ENCODE measurements at places on chromosomes 12 and 14. TPM values are rescaled to one million over a fixed set of nuclear protein-coding genes. Genes with fewer than 3 reads are reported as not detected.

GRCh38 chr12:52988898-52989297, 17.4 kb upstream of the EIF4B start:
- no peak overlapping the region for H3K4me3 ChIP-seq
- no peaks in the 10 kb centered on the region for H3K36me3 ChIP-seq
- no peaks in the 10 kb centered on the region for H3K27me3 ChIP-seq
- DNase-seq: no peak

GRCh38 chr14:28875934-28876571, 109.5 kb downstream of the FOXG1 start:
- H3K4me3 ChIP-seq: no peak overlapping the region
- no peaks in the 10 kb centered on the region for H3K36me3 ChIP-seq
- no peak overlapping the region for H3K27ac ChIP-seq
- no peaks in the 10 kb centered on the region for H3K4me1 ChIP-seq

The ASB2 gene
- total RNA-seq: 58.6 TPM

DNA sequence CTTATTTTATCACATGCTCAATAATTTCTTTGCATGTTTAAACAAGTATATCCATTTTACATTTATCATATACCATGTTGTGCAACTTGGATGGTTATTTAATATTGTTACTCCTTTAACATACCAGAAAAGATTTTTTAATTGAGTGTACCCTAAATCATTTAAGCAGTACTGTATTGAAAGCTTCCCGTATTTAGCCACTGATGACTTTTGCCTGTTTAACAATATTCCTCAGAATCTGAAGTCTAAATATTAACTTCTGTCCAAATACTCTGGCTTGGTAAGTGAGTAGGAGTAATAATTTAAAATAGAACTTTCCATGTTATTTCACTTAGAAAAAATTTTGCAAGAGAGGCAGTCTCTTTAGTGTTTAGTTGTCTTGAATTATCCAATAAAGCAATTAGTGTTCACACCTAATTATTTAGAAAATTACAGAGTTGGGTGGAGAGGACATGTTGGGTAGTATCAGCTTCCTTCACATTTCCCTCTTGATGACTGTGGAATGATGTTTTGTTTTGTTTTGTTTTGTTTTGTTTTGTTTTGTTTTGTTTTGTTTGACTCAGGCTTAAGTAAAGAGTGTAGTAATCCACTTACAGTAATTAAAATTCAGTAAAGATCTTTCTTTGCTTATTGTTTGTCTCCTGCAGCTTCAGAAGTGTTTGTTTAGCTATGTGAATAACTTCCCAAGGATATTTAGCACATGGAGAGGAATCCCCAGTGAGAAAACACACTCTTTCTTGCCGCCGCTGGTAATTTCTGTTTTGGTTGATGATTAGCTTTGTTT, 59.5 kb downstream of the DAAM1 start:
- H3K27ac ChIP-seq: peak overlapping the region; percentile 8
- H3K27me3 ChIP-seq: no peaks in the 10 kb centered on the region
- peaks cover 22% of the 10 kb centered on the region for H3K4me1 ChIP-seq
- H3K36me3 ChIP-seq: no peaks in the 10 kb centered on the region

The TMEM119 gene
- total RNA-seq: 251 TPM

DNA sequence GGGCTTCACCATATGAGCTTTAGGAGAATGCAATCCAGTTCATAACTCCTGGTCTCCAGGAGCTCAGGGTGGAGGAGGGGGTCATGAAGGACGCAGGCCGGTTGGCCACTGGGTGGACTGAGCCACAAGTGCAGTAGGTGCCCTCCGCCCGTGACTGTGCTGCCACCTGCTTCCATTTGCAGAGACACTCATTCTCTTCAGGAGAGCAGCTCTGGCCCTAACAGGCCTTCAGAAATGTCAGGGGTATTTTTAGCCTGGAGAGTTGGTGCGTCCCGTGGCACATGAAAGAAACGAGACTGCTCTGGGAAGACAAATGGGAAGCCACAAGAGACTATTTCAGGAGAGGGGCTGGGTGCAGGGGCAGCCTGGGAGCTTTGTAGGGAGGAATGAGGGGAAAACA, 74.6 kb upstream of the MYL2 start:
- no peak for DNase-seq
- no peaks in the 10 kb centered on the region for H3K27me3 ChIP-seq
- no peaks in the 10 kb centered on the region for H3K36me3 ChIP-seq
- no peaks in the 10 kb centered on the region for H3K4me1 ChIP-seq
- no peak overlapping the region for H3K27ac ChIP-seq
- H3K4me3 ChIP-seq: no peak overlapping the region

The SERPINA9 gene
- not detected for total RNA-seq

DNA sequence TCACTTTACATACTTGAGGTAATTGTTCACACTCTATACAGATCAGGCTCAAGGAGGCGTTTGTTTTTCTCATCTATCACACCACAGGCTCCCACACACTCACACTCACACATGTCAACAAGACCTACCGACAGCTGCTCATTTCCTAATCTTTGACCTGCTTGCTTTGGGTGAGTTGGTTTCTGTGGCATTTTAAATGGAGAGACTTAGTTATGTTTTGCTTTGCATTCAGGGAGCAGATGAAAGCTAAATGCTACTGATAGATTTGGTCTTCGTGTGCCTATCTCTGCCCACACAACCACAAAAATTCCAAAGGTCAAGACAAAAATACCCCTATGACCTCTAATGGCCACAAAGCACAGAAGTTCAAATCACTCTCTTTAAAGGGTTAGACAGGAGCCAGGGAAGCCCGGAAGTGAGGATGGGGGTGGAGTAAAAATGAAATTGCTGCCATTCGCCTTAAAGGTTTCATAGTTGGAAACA, 203.5 kb upstream of the G2E3 start:
- H3K4me3 ChIP-seq: no peak overlapping the region
- no peaks in the 10 kb centered on the region for H3K27me3 ChIP-seq
- DNase-seq: no peak
- no peaks in the 10 kb centered on the region for H3K4me1 ChIP-seq

The FOS gene
- 4,268 TPM for total RNA-seq

The HCAR1 gene
- not detected for total RNA-seq

The ADAMTS20 gene
- not detected for total RNA-seq
